WTC11 (cell line): ENCODE measurements at places on chromosomes 6 and 20. TPM values are rescaled to one million over a fixed set of nuclear protein-coding genes. Genes with fewer than 3 reads are reported as not detected.

The SLC24A3 gene
- total RNA-seq: 4.7 to 5.7 TPM (median 5.3 TPM) in 3 replicates

The PRND gene
- total RNA-seq: 0.04 to 0.07 TPM in 2 of 3 replicates, not detected in the other

The DDO gene
- not detected in 3 replicates for total RNA-seq

The ENPP5 gene
- total RNA-seq: 9.1 to 10.8 TPM (median 9.3 TPM) in 3 replicates

- DNase-seq: peak; percentile 57
Observed at GRCh38 chr6:114638341-114638740, 295.5 kb upstream of the HS3ST5 start.

GRCh38 chr6:111844921-111845320 lies 28.3 kb downstream of the FYN start:
- peak; percentile 56 for DNase-seq

GRCh38 chr20:16387666-16388065 lies 185.6 kb downstream of the KIF16B start:
- DNase-seq: no peak

DNA sequence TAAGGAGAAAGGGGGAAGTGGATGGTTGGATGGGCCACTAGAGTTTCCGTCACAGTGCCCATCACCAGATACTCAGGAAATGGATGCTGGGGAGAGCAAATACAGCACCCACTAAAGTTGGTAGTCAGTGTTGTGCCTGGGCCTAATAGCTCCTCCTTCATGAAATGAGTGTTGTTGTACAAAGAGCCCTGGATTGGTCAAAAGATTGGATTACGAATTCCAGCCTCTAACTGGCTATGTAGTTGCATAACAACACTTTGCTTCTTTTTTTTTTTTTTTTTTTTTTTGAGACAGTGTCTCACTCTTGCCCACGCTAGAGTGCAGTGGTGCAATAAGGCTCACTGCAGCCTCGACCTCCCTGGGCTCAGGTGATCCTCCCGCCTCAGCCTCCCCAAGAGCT lies 27.4 kb downstream of the KCNG1 start:
- DNase-seq: no peak
